ENCODE measurements at places on chromosomes 7 and 10.
A peak's percentile ranks its signal among the peaks of the same experiment; 100 is the strongest.

DNA sequence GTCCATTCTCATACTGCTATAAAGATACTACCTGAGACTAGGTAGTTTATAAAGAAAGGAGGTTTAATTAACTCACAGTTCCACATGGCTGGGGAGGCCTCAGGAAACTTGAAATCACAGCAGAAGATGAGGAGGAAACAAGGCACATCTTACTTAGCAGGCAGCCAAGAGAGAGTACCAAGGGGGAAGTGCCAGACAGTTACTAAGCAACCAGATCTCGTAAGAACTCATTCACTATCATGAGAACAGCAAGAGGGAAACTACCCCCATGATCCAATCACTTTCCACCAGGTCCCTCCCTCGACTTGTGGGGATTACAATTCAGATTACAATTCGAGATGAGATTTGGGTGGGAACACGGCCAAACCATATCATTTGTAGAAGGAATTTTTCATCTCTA is 36.3 kb downstream of the NHLRC2 start:
- DNase-seq = no peak

DNA sequence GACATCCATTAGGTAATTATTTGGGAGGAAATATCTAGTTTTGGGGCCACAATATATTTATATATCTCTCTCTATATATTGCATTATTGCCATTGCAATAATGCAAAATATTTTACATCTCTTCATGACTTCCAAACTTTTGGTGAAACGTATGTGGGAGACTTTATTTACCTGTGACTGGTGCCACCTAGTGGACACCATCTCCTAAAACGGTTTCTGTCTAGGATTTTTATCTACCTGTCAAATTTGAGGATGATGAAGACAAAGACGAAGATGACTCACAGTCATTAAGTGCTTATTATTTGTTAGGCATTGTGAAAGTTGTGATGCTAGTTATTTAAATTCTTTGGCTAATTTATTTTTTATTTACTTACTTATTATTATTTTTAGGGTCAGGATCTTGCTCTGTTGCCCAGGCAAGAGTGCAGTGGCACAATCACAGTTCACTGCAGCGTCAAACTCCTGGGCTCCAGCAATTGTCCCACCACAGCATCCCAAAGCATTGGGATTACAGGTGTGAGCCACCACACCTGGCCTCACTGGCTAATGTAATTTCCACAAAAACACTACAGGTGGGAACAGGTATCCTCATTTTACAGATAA is 18.7 kb upstream of the CBLL1 start:
- peak; percentile 60 for DNase-seq

- no peak for DNase-seq
Observed at GRCh38 chr10:17547060-17547459, 70.1 kb downstream of the HACD1 start.

DNA sequence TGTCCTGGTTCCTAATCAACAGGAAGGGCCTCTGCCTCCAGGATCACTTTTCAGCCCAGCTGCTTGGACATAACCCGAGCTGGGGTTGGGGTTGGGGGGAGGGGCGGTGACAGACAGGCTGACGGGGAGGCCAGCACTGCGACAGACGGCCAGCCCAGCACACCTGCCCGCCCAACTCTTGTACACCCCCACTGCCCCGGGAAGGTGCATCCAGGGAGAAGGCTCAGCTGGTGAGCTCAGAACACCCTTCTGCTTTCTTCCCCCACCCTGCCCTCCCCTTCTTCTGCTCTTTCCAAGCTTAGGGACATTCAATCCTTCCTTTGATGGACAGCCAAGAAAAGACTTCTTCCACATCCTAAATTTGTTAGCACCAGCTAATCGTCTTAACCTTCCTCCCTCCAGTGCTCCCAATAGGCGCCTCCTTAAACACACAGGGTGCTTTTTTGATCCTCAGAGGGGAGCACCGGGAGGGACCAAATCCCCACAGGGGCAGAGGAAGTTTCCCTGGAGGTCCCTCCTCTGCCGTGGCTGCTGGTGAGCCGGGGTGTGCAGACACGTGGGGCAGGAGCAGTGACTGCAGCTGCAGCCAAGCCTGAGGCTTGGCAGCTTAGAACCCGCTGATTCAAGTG is 44.7 kb downstream of the COL13A1 start:
- DNase-seq = no peak

DNA sequence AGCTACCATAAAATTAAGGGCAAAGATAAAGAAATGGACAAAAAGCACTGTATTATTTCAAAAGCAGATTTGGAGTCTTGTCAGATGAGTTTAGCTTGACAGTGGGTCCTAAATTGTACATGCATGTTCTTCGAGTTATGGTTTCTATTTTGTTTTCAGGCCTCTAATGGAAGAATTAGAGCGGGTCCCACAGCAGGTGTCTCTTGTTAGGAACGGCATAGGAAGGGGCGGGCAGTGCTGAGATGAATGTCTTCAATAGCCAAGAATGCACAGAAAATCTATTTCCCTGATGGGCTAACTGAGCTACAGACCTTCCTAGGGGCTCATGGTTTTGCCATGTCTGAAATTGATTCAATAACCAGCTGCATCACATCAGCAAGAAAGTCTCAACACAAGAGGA is 304.4 kb downstream of the FRMD4A start:
- DNase-seq = no peak

DNA sequence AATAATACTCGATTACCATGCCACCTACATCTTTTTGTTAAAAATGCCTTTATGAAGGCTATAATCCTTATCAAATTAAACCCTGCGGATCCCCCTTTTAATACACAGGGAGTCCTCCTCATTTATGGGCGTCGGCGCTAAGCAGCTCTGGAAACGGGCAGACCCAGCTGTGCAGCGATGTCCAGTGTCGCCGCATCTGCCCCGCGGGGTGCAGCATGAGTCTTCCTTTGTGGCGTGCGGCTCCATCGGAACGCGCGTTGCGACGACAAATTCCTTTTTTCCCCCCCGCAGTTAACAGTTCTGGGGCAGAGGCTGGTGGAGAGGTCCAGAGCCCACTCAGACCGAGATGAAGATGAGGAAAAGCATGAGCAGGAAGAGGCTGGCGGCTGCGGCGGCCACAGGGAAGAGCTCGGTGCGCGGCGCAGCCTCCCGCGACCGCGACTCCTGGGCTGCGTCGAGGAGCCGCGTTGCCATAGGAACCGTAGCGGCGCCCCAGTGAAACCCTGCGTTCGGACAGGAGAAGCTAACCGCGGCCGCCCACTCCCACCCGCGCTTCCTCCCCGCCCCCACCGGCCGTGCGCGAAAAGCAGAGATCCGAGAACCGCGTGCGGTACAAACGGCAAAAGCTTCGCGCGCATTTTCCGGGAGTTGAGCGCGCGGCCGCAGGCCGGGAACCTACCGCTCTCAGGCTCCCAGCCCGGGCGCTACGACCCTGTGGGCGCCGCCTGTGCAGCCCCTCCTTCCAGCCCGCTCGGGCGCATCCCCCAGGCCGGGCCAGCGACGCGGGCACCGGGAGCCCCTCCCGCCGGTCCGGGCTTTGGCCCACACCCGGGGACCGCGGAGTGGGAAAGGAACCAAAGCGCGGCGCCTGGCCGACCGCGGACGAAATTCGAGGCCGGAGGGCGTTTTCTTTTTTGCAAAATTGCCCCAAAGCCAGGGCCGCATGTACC is 130.6 kb downstream of the SPAG6 start:
- no peak for DNase-seq

- DNase-seq = no peak
Observed at GRCh38 chr10:132369636-132370185, 27.3 kb upstream of the PWWP2B start.

- no peak for DNase-seq
Observed at GRCh38 chr10:57395923-57396322, 871.8 kb downstream of the IPMK start.

GRCh38 chr7:48058990-48059389 is 23.6 kb downstream of the C7orf57 start:
- no peak for DNase-seq

DNA sequence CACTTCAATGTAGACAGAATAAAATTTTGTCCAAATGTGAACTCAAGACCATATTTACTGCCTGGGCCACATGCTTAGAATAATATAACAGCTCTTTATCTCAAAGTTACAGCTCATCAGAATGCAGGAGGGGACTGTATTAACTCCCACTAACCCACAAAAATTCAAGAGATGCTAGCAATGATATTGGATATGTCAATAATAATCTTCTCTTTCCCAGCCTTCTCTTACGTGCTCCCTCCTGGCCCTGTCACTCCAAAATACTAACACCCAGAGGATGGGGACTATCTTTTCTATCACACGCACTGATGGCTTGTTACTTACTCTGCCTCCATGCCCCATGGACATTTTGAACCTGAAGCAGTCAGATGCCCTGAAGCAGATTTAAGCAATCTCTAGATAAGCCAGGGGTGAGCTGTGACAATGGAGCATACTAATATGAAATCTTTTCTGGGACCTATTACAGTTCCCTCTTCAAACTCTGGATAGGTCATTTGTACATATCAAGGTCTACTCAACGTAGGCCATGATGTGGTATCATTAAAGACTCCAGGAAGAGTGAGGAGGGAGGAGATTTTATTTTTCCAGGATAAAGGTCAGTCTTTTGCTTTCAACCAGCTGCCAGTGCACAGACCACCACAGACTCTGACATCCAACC is 803.0 kb downstream of the GRM8 start:
- no peak for DNase-seq

DNA sequence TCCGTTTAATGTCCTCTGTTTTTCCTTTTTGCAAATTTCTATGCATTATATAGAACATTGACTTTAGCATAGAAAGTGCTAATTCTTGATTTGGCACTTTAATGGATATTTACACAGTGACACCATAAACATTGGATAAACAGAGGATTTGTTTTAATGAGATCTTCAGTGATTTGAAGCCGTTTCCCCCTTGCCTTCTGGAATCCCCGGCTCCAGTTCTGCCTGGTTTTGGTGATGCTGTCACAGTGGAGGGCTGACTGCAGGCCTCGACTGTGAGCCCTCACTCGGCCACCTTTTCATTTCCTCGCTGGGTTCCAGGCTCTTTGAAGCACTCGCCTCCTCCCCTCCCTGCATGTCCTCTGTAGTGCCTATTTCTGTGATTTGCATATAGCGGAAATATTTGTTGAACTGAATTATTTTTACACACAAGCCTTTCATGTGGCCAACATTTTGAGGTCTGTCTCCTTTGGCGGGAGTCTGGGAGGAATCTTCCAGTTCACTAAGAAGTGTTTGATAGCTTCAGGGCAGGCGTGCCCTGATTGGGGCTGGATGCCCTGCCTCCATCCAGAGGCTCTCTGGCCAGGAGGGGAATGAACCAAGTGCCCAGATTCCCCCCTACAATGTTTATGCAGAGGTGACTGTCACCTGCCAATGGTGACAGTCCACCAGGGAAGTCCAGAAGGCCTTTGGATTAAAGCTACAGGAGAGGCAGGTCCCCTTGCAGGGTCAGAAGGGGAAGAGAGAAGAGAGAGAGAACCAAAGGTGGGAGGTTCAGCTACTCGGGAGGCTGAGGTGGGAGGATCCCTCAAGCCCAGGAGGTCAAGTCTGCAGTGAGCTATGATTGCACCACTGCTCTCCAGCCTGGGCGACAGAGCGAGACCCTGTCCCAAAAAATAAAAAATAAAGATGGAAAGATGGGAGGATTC is 67.5 kb downstream of the CUX1 start:
- peak; percentile 4 for DNase-seq

- DNase-seq = no peak
Observed at GRCh38 chr10:132514821-132515520, 22.6 kb upstream of the INPP5A start.

- no peak for DNase-seq
Observed at GRCh38 chr7:117562759-117563158, 82.9 kb downstream of the CFTR start.

- no peak for DNase-seq
Observed at GRCh38 chr7:131899271-131900030, 343.0 kb upstream of the PODXL start.

GRCh38 chr10:125683821-125684220 is 858 bp upstream of the TEX36 start:
- DNase-seq = no peak

DNA sequence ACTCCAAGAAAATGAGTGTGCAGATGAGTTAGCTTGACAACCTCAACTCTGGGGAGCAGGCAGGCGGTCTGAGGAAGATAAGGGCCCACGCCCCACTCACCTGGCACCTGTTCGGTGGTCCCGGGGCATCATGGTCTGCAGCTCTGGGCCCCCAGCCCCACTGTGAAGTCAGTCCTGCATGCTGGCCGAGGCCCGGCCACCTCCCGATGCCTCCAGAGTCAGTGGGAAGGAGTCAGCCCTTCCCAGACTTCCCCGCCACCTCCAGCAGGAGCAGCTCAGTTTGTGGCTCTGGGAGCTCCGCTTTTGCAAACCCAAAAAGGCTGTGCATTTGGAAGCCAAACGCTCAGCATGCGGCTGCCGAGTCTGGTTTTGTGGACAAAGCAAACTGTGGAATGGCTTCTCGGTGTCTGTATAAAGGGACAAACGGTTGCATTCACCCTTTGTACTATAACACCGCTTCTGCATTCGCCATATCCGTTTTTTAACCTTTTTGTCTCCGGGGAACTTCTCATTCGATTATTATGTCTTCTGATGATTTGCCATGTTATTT is 167.3 kb downstream of the CCDC3 start:
- no peak for DNase-seq

DNA sequence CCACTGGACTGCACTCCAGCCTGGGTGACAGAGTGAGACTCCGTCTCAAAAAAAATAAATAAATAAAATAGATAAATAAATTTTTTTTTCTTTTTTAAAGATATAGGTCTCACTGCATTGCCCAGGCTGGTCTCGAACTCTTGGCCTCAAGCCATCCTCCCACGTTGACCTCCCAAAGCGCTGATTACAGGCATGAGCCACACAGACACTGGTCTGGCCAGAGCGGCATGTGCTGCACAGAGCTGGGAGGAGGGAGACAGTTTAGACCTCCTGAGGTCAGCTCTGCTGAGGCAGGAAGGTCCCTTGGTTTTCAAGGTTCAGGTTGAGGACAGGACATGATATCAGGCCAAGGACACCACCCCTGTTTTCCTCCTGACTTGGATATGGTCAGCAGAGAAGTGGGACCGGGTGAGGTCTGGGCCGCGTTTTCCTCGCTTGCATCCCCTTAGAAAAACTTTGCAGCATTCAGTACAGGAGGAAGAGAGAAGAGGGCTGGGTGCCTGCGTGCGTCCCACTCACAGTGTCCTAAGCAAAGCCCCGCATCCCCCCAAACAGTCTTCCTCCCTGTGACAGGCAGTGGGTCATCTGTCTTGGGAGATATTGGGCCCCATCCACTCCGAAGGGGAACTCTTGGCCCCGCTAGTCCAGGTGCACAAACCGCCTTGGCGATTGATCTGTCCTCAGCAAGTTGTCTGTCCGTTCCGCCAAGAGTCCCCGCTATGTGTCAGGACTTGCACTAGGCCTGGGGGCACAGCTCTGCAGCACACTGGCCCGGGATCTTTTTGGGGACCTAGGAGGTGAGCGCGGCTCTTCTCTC is 56.1 kb downstream of the ZNF727 start:
- no peak for DNase-seq

GRCh38 chr7:68205826-68206225 is 1209.2 kb downstream of the TYW1 start:
- DNase-seq = no peak

- no peak for DNase-seq
Observed at GRCh38 chr7:157013602-157014549, 3.4 kb upstream of the MNX1 start.

GRCh38 chr10:89458291-89458690 is 43.9 kb downstream of the IFIT5 start:
- no peak for DNase-seq

GRCh38 chr10:58414270-58415041 is 29.2 kb downstream of the TFAM start:
- DNase-seq = no peak

GRCh38 chr7:158267742-158268435 is 319.7 kb downstream of the PTPRN2 start:
- no peak for DNase-seq

- DNase-seq = no peak
Observed at GRCh38 chr10:112244197-112244596, 39.0 kb upstream of the TECTB start.

- no peak for DNase-seq
Observed at GRCh38 chr10:126222736-126223511, 165.4 kb downstream of the ADAM12 start.
